Hematopoietic multipotent progenitor cell treated with erythropoietin and hydrocortisone succinate and interleukin-3 and kit ligand, for 8 days (in vitro differentiated cells): ENCODE measurements at places on chromosomes 5 and 9.

DNA sequence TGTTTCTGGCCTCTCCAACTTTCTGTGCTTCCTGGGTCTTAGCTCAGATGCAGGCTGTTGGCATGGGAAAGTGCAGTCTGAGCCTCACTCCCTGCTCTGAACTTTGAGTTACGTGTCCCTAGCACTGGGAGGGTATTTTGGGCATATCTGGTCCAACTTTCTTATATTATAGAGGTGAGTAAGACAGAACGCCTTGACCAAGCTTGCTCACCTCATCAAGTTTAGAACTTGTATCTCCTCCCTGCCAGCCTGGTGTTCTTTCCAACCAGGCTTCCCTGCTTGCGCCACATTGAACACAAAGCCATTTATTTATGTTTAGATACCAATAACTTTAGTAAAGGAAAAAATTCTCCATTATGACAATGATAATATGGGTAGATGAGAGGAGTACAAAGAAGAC is 33.2 kb downstream of the TNC start:
- no peak for DNase-seq

GRCh38 chr5:43123887-43124286 is 3.2 kb downstream of the ZNF131 start:
- DNase-seq: no peak

- DNase-seq: no peak
Observed at GRCh38 chr5:123599171-123599570, 87.2 kb downstream of the CSNK1G3 start.

- no peak for DNase-seq
Observed at GRCh38 chr5:160029004-160029403, 20.1 kb downstream of the TTC1 start.
